ENCODE measurements at places on chromosomes 1 and 21.

DNA sequence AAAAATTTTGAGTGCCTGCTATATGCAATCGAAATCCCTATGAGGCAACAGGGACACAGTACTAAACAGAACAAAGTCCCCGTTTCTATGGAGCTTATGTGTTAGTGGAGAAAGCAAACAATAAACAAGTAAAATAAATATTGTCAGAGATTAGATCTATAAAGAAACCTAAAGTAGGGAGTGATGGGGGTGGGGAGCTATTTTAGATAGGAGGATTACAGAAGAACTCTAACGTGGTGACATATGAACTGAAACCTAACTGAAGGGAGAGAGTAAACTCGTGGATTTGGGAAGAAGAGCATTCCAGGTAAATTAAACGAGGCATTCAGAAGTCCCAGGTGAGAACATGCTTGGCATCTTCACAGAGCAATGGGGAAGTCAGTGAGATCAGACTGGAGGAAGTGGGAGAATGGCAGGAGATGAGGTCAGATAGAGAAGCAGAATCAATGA is 154.5 kb downstream of the DENND1B start:
- no peak for DNase-seq

DNA sequence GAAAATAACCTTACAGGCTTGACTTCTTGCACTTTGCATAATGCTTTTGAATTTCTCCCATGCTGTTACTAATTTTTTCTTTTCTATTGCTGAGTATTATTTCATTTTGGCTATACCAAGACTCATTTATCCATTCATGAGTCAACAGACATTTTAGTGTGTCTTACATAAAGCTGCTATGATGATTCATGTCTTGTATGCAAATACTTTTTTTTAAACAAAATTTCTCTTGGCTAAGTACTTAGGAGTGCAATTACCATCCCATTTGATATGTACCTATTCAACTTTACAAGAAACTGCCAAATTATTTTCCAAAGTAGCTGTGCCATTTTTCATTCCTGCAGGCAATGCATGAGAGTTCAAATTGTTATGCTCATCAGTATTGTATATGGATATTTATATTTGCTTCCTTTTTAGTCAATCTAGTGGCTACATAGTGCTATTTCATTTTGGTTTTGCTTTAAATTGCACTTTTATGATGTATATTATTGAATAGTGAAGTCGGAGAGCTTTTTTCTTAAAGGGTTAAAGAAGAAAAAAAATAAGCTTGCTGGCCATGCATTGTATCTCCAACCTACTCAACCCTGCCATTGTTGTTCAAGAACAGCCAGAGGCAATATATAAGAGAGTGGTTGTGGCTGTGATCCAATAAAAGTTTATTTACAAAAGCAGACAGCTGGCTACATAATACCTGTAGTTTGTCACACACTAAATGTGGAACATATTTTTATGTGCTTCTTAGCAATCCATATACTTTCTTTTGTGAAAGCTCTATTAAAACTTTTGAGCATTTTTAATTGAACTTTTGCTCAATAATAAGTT is 862.8 kb downstream of the KCNT2 start:
- DNase-seq, result no peak

DNA sequence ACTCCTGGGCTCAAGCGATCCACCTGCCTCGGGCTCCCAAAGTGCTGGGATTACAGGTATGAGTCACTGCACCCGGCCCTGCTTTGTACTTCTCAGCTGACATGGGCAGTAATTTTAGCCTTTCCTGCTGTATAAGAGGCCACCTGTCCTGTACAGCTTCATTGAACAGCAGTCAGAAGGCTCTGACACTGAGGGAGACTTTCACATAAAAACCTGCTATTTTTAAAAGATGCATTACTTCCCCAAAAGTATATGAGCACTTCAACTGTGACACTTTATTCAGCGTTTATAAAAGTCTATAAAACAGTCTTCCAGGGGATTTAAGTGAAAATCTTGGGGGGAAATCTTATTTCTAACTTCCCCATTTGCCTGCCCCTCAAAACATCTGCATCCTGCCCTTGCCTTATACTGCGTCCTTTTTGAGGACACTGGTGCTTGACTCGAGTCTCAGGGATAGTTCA is 17.6 kb downstream of the RNU5D-1 start:
- no peak for DNase-seq

DNA sequence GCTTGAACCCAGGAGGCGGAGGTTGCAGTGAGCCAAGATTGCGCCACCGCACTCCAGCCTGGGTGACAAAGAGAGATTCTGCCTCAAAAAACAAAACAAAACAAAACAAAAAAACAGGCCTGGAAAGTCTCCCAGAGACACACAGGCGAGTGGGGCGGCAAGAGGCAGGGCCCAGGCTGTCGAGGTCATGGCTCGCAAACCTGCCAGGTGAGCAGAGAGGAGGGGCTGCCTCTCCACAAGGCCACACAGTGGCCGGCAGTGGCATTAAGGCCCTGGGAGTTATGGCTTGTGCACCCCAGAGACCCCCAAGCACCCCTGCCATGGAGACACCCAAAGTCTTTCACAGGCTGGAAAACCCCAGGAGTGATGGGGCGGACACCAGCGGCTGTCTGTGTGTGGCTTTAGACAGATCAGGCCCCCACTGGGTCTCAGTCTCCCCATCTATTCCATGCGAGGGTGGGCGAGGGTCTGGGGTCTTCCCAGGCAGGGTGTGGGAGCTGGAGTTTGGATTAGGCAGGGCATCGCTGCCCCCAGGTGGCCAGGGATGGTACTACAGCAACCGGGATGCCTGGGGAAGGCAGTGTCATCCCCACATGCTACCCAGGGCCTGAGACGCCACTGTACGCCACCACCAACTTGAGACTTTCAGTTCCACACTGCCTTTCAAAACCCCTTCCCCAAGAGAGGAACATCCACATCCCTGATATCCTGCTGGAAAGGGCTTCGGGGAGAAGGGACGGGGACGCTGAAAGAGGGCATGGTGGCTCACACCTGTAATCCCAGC is 7.3 kb upstream of the CTRC start:
- DNase-seq, result no peak

DNA sequence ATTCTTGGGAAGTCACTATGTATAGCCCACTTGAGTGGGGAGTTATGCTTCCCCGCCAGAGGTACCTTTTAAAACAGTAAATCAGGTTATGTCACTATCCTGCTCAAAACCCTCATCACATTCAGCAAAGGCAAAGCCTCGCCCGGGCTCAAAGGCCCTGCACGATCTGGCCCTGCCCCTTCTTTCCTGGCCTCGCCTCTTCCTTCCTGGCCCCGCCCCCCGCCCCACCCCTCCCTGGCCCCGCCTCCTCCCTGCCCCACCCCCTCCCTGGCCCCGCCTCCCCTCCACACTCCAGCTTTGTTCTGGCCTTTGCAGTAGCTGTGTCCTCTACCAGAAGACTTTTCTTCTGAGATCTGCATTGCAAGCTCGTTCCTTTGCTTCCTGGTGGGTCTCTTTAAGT is 6.6 kb downstream of the LDLRAD2 start:
- no peak for DNase-seq

DNA sequence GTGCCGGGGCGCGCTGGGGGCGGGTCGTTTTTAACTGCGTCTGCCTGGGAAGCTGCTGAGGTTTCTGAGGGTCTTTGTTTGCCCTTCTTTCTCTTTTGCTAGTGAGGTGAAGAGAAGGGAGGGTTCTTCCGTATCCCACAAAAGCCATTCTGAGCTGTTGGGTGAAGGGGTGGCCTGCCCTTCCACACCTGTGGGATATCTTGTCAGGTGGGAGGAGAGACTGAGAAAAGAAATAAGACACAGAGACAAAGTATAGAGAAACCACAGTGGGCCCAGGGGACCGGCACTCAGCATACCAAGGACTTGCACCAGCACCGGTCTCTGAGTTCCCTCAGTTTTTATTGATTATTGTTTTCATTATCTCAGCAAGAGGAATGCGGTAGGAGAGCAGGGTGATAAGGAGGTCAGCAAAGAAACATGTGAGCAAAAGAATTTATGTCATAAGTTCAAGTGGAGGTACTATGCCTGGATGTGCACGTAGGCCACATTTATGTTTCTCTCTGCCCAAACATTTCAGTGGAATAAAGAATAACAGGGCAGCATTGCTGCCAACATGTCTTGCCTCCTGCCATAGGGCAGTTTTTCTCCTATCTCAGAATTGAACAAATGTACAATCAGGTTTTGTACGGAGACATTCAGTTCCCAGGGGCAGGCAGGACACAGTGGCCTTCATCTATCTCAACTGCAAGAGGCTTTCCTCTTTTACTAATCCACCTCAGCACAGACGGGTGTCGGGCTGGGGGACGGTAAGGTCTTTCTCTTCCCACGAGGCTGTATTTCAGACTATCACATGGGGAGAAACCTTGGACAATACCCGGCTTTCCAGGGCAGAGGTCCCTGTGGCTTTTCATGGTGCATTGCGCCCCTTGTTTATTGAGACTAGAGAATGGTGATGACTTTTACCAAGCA is 972 bp downstream of the PGBD2 start:
- DNase-seq, result no peak

DNA sequence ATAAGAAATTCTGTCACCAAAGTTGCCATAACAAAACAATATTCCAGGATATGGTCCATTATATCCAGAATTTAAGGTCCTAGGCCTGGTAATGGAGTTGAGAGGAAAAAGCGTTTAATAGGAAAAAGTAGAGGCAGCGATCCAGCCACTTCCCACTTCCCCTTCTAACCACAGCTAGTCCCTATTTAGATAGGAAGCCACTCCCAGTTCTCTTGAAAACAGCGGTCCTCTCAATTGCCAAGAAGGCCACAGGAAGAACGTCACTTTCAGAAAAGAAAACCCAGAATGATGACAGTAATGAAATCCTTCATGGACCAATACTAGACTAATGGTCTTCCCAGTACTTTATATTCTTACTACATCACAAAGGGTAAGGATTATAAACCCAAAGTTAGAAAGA is 38.6 kb downstream of the ABL2 start:
- no peak for DNase-seq

GRCh38 chr1:195195423-195196057 is 1412.7 kb downstream of the KCNT2 start:
- DNase-seq, result no peak

DNA sequence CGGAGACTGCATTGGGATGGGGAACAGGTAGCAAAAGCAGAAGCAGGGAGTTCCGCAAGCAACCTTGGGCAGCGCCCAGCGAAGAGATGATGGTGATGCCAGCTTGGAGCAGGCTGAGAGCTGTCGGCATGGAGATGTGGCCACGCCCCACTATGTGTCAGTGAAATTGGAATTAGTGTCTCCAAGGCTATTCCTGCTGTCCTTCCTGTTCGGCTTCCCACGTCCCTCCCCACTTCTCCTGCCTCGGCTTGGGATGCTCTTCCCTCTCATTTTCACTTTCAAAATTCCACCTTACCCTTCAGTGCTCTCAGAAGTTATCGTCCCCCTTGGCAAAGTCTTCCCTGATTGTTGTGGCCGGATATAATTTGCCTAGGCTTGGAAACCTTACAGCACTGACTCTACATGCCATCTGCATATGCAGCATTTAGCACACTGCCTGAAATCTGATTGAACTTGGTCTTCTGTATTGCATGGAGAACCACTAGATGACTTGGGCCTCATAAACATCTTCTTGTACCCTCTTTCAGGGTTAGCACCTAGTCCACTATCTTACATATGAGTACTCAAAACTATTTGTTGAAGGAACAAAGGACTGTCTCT is 270.7 kb upstream of the RUNX1 start:
- DNase-seq, result no peak

GRCh38 chr1:62436039-62436465 is 797 bp upstream of the USP1 start:
- no peak for DNase-seq

- no peak for DNase-seq
These were observed 42.4 kb downstream of the PEX14 start for GRCh38 chr1:10516925-10517676.

- DNase-seq, result no peak
These were observed 16.6 kb downstream of the PSEN2 start for GRCh38 chr1:226887006-226887405.

DNA sequence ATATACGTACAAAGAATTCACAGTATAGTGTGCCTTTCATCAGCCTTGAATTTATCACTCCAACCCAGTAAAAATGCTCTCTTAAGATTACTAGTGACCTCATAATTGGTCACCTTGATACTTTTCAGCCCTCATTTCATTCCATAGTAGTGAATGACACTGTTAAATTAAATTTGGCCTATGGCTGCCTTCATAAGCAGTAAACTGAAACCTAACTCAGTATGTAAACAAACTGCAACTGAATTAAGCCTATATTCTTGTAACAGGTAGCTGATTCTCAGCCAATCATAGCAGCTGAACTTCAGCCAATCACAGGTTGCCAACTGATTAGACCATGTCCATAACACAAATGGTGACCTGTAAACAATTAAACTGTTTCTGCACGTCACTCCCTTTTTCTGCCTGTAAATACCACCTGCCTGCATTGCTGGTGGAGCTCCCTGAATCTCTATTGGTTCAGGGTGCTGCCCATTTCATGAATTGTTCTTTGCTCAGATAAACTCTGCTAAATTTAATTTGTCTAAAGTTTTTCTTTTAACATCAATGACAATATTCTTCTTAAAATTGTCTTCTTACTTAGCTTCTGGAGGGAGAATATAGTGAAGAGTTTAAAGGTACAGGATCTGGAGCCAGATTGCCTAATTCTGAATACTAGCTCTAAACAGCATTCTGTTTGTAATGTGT is 24.0 kb upstream of the CAMSAP2 start:
- no peak for DNase-seq
